Stimulated activated CD8-positive, alpha-beta memory T cell treated with anti-CD3 and anti-CD28 coated beads, Interleukin-15, amount 100 ng/mL, for 24 hours (primary cell): ENCODE measurements at places on chromosomes 1 and 21.

DNA sequence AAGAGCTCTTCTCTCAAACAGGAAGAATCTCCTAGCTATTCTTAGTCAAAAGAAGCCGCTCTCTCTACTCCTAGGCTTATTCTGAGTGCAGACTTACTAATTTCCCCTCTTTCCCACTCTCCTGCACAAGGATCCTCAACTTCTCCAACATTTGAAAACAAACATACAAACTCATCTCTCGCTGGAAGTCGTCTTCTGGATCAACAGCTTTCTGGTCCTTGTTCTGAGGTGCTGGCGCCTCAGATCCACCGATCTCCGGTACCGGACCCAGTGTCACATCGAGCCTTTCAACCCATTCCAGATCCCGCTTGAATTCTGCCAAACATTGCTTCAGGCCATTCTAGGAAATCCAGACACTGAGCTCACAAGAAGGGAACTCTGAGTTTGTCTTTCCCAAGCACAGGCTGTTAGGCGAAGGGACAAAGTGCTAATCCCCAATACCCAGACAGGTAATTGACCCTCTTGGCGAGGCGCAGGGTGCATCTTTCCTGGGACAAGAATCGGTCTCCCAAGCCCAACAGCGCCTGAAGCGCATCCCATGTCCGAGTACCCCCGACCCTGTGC lies 696 bp downstream of the EBNA1BP2 start:
- DNase-seq = no peak

GRCh38 chr1:233473549-233474204 lies 140.2 kb upstream of the KCNK1 start:
- no peak for DNase-seq

DNA sequence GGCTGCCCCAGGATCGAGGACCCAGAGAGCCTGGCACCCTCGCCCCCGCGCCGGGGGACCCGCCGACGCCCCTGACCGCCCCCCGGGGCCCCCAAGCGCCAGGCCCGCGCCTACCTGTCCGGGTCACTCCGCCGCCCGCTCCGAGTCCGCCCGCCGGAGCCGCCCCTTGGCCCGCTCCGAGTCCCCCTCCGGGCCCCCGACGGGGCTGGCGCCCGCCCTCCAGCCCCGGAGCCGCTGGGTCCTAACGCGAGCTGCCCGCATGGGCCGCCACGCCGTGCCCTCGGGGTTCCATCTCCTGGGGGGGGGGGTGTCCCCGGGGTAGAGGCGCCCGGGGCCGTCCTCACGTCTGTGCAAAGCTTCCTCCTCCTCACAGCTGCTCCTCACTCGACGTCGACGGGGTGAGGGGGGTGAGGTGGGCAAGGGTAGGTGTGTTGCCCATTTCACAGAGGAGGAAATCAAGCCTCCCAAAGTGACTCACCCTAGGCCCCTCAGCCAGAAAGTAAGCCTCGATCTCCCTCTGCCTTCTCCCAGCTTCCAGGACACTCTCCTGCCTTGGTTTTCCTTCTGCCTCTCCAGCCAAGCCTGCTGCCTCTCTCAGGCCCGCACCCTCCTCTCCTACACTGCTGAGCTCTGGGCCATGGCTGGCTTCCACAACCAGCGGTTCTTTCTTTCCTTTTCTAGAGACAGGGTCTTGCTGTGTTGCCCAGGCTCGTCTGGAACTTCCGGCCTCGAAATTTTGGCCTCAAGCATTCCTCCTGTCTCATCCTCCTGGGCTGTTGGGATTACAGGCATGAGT lies at the start of gene MFAP2:
MFAP2 (minus strand) TSS at position 148 of the 796 bp plus-strand sequence. CDS start 2,347 bp downstream, outside the sequence.
- no peak for DNase-seq

DNA sequence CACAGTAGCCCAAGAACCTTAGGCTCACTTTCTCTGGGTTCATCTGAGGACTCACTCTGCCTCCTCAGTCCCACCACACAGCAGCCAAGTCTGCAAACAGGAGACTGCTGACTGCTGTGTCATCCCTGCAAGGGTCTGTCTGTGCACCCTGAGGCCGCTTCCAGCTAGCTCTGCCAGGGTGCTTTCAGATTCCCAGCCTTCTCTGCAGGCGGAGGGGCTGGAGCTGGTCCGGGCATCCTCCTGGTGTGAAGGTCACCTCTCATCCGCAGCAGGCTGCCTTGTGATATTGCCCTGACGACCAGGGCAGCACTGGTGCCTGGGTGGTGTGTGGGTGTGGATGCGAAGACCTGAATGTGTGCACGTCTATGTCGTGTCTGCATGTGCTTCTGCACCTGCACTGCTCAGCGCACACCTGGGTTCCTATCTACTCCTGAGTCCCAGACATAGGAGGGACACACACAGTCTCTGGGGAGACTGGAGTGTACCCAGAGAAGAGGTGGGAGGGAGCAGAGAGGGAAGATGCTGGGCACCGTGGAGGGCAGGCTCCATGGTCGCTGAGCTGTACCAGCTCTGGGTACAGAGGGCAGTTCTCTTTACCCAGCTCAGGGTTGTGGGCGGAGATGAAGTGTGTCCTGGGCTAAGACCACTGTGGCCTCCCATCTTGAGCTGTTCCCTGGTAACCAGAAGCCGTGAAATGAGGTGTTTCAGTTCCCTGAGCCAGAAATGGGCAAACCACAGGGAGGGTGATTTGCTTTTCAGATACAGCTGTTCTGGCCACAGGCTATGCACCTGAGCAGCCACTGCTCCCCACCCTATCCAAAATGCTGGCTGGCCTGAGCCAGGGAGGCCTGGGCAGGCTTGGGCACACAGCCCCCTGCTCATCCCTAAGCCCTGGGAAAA lies 160.9 kb upstream of the CSF3R start:
- no peak for DNase-seq

GRCh38 chr1:245915841-245916240 lies 591.2 kb downstream of the SMYD3 start:
- no peak for DNase-seq

DNA sequence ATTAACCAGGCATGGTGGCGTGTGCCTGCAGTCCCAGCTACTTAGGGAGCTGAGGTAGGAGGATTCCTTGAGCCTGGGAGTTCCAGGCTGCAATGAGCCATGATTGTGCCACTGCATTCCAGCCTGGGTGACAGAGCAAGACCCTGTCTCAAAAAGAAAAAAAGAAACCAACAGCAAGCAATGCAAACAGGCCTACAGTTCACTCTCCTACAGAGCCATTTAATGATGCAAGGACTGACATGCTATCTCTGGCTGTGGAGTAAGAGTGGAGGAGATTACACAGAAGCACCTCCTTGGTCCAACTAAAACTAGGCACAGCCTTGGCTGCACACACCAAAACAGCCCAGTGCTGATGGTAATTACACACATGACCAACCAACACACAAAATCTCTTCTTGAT lies 127.5 kb upstream of the SOD1 start:
- DNase-seq = no peak

DNA sequence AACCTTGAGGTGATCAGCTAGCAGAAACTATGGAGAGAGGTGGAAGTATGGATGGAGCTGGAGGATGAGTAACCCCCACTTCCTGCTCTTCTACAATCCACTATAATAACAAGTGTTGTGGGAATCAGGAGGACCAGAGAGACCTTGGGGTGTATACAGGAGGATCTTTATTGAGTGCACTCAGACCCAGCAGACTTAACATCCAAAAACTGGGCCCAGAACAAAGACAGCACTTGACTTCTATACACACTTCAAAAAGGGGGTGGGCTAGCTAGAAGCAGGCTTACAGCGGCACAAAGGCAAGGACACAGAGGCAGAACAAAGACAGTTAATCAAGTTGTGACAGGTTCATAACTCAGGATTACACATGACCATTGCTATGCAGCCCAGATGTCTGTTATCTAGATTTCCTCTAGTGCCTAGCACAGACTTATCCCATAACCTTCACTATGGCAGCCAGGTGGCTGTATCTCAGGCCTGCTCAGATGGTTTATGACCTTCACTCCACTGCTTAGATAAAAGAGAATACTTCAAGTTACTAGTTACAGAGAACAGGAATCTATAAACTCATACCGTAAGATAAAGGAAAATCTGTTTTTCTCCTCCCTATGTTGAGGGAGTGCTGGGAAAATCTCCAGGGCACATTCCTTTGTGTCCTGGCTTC lies 36.1 kb upstream of the PADI2 start:
- DNase-seq = no peak

DNA sequence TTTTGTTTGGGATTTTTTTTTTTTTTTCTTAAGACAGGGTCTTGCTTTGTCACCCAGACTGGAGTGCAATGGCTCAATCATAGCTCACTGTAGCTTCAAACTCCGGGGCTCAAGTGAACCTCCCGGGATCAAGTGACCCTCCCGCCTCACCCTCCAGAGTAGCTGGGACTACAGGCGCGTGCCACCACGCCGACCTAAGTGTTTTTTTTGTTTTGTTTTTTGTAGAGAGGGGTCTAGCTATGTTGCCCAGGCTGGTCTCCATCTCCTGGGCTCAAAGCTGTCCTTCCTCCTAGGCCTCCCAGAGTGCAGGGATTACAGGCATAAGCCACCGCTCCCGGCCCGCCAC lies 776 bp downstream of the HLCS start:
- no peak for DNase-seq

GRCh38 chr1:195973311-195973904 lies 634.8 kb downstream of the KCNT2 start:
- no peak for DNase-seq

GRCh38 chr1:205547936-205548827 lies 43.7 kb downstream of the CDK18 start:
- DNase-seq = no peak

- DNase-seq = no peak
Observed at GRCh38 chr1:52385376-52385775, 18.8 kb downstream of the ORC1 start.

GRCh38 chr1:65772607-65773006 lies 20.1 kb upstream of the PDE4B start:
- no peak for DNase-seq

- DNase-seq = no peak
Observed at GRCh38 chr1:147723691-147724323, 36.6 kb downstream of the GJA5 start.

DNA sequence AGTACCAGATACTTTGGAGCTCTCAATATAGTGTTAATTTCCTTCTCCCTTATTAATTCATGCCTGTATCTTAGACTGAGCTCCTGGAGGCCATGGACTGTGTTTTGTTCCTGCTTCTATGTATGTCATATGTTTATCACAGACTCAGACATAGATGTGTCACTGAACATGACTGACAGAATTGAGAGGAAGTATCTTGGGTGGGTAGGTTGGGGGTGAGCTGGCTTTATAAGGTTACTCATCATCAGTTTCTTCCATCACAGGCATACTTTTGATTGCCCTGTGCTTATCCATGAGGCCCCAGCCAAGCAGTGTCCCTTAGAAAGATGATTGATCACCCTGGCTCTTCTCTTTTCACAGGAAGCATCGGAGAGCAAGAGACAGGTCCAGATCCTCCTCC lies 5.6 kb upstream of the SH3D21 start:
- DNase-seq = no peak

DNA sequence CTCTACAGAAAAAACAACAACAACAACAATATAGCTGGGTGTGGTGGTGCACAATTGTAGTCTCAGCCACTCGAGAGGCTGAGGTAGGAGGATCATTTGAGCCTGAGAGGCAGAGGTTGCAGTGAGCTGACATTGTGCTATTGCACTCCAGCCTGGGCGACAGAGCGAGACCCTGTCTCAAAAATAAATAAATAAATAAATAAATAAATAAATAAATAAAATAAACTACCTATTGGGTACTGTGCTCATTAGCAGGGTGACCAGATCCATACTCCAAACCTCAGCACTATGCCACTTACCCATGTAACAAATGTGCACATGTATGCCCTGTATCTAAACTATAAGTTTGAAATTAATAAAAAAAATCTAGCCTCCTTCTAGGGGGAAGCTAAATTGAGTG lies 369.4 kb upstream of the AJAP1 start:
- DNase-seq = no peak

DNA sequence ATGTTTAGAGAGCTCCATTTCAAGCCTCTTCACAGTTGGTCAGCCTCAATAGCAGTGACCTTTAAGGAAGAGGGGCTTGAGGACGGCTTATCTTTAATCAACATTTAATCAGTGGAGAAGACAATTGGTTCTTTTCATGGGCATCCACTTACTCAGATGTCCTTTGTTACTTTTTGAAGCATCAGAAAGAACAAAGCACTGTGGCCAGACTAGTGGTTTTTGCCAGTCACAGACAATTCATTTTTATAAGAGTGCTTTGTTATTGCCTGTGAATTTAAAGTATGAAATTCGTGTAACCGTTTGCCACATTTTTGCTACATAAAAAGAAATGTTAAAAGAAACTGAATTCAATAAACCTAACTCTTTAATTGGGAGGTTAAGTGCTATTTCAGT lies 222.8 kb downstream of the TPR start:
- no peak for DNase-seq

DNA sequence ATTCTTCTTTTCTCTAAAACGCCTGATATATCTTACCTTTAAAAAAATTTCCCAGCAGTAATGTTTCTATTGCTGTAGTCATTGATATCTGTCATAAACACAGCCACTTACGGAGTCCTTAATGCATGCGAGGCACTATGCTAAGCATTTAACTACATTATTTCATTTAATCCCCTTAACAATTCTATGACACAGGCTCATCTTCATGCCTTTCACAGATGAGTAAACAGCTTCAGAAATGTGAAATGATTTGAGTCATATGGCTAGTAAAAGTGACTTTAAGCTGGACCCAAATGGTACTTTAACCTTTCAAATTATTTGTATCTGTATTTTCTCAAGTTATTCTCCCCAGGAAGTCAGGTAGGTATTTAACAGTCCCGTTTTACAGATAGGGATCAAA lies 125.1 kb upstream of the FGGY start:
- DNase-seq = no peak

DNA sequence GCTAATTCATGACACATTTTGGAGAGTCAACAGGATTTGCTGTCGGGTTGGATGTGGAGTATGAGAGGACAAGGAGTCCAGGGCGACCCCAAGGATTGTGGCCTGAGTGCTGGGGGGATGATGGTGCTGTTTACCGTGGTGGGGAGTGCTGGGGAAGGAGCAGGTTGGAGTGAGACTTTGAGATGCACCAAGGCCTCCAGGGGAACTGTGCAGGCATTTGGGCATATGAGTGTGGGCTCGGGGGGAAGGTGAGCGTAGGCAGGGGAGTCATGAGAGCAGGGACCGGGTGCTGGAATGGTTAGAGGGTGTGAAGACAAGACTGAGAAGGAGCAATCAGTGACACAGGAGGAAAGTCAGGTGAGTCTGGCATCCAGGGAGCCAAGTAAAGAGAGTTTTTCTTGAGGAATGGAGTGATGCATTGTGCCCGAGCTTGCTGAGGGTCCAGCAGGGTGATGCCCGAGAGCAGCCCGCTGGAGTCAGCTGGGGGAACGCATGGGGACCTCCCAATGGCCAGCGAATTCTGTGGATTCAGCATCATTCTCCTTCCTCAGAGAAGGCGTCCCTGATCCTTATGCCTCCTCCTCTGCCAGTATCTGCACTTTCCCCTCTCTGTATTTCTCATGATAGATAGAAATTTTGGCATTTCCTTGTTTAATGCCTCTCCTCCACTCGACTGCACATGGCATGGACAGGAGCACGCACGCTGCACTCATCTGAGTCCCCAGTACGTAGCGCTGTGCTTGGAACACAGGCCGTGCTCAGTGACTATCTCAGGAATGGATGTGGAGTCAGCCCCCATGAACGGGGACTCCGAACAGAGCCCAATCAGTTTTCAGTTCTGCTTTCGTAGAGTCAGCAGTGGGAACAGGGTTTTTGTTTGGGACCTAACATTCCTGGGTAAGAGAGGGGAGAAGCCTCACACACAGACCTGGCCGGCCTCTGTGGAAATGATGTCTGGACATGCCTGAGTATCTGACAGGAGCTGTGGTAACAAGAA lies 52.1 kb upstream of the ETV3 start:
- DNase-seq = no peak

- no peak for DNase-seq
Observed at GRCh38 chr21:34567604-34568155, 47.2 kb downstream of the RCAN1 start.

- DNase-seq = no peak
Observed at GRCh38 chr1:205513774-205514173, 9.3 kb downstream of the CDK18 start.
